ENCODE measurements at places on chromosomes 7 and 10. TPM values are rescaled to one million over a fixed set of nuclear protein-coding genes. Genes with fewer than 3 reads are reported as not detected.

DNA sequence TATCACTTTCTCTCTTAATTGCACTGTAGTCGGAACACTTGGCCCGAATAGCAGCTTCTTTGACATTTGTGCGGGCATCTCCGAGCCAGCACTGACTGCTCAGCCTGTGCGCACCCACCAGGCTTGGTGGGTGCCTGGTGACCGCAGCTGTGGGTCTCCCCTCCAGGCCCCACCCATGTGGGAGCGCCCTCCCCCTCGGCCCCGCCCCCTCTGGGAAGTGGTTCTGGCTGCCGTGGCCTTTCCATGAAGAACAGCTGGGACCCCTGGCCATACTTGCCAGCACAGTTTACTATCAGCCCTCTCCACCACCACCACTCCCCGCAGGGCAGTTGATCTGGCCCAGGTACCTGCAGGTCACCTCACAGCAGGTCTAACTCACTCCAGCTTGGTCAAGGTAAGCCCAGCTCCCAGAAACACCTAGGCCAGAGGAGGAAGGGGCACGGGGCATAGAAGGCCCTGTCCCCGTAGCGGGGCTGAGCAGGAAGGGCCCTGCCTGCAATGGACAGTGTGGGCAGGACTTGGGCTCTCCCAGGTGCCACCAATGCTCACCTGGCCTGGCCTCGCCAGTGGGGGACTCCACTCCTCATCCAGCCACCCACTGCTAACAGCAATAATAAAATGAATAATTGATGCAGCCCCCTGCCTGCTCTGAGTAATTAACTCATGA lies 5.8 kb downstream of the RASGEF1A start:
- peak; percentile 81 for DNase-seq

- peak; percentile 56 for DNase-seq
Measured at GRCh38 chr10:86288695-86289576, 77.7 kb downstream of the GRID1 start.

GRCh38 chr10:79054203-79055099 lies 14.3 kb upstream of the ZMIZ1 start:
- peak; percentile 57 for DNase-seq

GRCh38 chr7:148241700-148242293 lies 348.8 kb upstream of the C7orf33 start:
- peak; percentile 73 for DNase-seq

DNA sequence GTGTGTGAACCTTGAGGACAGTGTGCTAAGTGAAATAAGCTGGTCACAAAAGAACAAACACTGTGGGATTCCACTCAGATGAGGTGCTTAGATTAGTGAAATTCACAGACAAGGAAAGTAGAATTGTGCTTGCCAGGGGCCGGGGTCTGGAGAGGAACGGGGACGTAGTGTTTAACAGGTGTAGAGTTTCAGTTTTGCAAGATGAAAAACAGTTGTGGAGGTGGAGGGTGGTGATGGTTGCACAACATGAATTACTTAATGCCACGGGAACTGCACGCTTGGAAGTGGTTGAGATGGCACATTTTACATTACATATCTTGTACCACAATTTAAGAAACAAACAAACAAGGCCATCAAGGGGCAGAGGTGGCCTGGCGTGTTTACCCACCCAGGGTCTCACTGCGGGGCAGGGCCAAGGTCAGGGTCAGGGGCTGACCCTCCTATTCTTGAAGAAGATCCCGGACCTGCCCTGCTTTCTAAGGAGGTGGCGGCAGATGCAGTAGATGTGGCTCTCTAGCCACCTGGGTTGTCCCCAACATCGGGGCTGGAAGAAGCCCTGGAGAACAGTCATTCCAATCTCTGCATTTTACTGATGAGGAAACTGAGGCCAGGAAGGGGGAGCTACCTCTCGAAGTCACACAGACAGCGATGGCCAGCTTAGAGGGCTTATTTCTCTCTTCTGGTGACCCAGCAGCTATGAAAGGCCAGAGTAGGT lies 91.5 kb upstream of the LRRC4 start:
- DNase-seq, result no peak

DNA sequence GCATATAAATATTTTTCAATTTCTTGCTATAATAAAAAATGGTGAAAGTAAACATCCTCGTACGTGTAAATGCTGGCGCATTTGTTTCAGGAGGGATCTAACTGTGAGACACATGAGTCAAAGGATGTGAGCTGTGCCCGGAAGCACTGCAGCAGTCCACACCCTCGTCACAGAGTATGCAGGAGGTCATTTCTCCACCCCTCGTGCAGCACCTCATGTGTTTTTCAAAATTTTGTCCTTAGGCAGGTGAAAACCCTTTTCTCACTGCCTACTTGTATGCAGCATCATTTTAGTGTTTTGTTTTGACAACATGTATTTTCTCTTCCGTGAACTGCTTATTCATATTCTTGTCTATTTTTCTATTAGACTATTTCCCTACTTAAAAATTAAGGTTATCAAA lies 162.7 kb downstream of the AVL9 start:
- DNase-seq, result no peak

DNA sequence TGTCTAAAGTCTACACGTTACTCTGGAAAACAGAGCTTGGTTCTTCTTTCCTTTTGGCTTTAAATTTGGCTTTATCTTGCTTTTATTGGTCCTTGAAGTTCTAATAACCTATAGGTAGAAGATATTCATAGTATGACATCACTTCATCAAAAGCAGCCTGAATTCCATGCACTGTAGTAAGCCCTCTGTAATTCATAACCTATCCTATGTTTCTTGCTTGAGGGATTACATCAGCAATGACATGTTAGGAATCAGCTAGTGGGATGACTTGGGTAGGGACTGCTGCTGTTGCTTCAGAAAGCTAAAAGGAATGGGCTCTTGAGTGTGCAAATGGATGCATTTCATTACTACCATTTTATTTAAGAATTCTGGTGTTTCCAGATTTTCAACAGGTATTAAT lies 184.9 kb downstream of the PTEN start:
- no peak for DNase-seq

- DNase-seq, result no peak
Measured at GRCh38 chr10:13944823-13945222, 358.1 kb downstream of the PRPF18 start.

- no peak for DNase-seq
Measured at GRCh38 chr7:30159698-30160143, 24.9 kb downstream of the MTURN start.

DNA sequence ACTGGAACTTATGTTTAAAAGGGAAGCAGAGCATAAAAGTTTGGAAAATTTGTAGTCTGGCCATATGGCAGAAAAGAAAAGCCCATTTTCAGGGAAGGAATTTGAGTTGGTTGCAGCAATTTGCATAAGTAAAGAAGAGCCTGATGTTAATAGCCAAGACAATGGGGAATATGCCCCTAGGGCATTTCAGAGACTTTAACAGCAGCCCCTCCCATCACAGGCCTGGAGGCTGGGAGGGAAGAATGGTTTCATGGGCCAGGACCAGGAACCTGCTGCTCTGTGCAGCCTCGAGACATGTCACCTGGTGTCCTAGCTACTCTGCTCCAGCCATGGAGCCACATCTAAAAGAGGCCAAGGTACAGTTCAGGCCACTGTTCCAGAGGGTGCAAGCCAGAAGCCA lies 35.3 kb downstream of the HTR7 start:
- no peak for DNase-seq

DNA sequence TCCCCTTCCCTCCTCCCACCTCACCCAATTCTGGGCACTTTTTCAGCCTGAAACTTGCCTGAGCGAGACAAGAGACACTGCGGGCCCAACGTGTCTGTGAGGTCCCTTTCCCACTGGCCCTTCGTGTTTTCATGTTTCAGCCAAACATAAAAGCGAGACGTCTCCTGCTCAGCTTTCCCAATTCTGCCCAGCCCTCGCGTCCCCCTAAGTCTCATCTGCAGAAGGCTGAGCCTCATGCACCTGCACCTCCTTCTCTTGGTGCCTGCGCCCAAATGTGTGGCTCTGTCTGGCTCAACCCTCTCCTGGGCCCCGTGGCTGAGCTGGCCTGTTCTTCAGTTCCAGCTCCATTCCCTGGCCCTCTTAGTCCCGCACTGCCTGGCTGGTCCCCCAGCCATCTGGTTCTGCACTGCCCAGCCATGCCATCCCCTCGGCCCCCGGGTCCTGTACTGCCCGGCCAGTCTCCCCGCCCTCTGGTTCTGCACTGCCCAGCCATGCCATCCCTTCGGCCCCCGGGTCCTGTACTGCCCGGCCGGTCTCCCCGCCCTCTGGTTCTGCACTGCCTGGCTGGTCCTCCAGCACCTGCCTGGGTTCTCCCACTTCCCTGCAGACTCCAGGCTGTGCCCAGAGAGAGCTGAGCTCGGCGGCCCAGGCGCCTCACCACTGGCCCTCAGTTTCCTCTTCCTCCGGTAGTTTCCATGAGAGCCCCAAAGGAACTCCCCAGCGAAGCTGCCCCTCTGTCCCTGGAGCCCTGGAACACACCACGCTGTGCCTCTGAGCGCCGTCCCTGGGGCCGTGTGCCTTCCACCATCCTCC lies 224.1 kb downstream of the DNAJB6 start:
- no peak for DNase-seq

Gene TAS2R3
- total RNA-seq, result 3.2 TPM

Gene ITPRID1
- total RNA-seq, result not detected

Gene SFMBT2
- total RNA-seq, result under 0.01 TPM

Measured in osteoblast (primary cell).